Activated CD4-positive, alpha-beta T cell treated with anti-CD3 and anti-CD28 coated beads for 4 hours (primary cell): ENCODE measurements at places on chromosomes 2 and 18.

- no peak for DNase-seq
These were observed 122.4 kb downstream of the NFATC1 start for GRCh38 chr18:79518028-79518682.

DNA sequence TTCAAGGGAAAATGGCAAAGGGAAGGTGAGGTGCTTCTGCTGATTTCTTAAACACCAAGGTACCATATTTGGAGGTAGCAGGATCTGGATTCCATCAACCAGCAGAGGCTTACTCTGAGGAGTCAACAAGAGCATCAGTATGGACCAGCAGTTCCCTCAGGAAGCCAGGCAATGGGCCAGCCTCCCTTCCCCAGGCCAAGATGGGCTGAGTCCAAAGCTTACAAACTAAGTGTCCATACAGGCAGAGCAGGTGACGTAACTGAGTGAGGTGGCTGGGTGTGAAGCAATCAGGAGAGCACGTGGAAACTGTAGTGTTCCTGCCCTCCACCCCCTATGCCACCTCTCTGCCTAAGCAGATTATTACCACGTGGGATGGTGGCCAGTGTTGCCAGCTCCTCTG lies 134.2 kb upstream of the HNRNPA3 start:
- DNase-seq = no peak

- no peak for DNase-seq
These were observed 376.8 kb upstream of the ID2 start for GRCh38 chr2:8304821-8305766.

GRCh38 chr2:172596776-172597175 lies 40.9 kb downstream of the PDK1 start:
- no peak for DNase-seq

GRCh38 chr2:75495862-75496261 lies 64.9 kb downstream of the EVA1A start:
- no peak for DNase-seq

DNA sequence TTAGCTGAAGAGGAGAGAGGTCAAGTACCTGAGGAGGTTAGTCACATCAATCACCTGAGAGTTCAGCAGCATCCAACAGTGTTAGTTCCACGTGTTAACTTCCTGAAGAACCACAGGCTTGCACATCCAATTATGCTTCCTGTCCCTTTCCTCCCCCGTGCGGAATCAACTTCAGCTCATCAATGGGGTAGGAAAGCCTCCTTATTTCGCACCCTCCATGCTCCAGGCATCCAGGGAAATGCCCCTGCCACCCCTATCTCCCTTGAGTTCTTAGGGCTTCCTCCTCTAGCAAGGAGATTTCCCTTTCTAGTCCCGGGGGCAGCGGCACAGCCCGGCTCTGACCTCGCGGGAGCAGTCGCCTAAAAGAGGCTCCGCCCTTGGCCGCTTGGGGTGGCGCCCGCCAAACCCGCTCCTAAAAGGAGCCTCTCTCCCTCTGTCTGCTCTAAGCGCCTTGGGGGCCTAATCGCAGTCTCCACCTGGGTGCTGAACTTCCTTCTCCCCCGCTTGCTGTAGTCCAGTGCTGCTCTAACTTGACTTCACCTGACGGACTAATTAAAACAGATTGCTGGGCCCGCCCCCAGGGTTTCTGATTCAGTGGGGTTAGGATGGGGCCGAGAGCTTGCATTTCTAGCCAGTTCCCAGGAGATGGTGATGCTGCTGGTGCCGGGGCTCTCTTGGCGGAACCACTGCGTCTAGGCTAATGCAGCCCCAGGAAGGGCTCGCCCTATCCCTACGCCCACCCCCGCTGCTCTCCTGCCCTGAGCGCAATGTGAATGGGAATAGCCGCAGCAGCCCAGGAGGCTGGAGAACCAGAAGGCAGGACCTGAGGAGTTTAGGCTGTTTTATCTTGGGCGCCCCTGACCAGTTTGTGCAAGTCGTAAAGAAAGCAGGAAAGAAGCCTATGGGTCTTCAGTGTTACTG lies 3.4 kb upstream of the TET3 start:
- DNase-seq = peak; percentile 31

DNA sequence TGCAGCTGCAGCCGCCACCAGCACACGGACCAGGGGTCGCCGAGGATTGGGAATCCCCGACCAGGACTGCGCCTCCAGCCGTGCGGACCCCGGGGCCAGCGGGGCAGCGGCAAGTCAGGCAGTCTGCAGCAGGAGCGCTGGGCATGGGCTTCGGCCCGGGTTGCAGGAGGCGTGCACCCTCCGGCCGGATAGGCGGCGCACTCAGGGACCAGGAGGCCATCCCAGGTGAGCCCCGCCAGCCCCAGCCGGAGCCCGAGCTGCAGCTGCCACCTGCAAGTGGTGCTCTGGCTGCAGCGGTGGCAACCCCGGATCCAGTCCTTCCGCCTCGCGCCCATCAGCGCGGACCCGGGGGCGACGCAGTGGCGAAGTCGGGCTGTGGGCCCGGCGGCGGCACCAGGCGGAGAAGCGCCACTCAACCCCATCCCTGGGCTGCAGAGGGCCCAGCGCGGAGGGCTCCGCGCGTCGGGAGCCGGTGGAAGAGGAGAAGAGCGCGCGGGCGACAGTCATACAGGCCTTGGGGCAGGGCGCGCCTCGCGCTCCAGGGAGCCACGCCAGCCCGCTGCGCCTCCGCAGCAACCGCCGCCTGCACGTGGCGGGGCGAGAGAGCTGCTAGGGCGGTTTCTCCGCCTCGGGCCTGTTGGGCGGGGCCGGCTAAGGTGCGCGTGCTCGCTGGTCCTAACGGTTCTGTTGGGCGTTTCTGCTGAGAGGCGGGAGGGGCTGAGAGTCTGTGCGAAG lies 73.8 kb downstream of the RPIA start:
- DNase-seq = peak; percentile 41

GRCh38 chr2:46683541-46683940 lies 204.2 kb downstream of the TMEM247 start:
- DNase-seq = no peak

DNA sequence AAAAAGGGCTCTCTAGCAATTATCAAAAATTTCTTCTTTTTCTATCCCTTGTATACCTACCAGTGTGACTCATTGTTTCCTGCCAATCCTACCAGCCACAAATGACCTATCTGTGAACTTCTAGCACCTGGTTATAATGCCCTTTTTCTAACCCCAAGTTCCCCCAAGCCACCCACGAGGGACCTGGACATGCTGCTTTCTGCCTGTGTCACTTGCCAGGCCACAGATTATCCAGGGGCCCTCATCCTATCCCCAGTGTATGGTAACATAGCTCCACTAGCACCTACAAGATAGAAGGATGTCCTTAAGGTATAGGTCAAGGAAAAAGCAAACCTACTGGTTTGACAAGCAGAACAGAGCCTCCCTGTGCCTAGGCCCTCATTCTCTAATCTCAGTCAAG lies 26.8 kb downstream of the AAK1 start:
- DNase-seq = peak; percentile 45

DNA sequence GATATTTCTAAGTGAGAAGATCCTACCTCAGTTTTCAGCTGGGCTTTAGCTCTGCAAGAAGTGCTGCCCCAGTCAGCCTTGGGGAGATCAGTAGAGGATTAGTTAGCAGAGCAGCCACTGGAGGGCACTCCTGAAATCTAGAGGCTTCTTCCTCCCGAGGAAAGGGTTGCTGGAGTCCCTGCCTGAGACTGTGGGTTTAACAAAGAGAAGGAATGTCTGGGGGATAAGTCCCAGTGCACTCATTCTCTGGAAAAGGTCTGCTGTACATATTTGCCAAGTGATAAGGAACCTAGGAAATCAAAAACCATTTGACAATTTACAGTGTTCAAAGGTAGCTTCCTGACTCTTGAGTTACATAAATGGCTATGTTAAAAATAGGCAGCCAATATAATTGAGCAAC lies 207.2 kb downstream of the SLC8A1 start:
- DNase-seq = no peak

- DNase-seq = no peak
These were observed 36.7 kb downstream of the GULP1 start for GRCh38 chr2:188328419-188328818.

DNA sequence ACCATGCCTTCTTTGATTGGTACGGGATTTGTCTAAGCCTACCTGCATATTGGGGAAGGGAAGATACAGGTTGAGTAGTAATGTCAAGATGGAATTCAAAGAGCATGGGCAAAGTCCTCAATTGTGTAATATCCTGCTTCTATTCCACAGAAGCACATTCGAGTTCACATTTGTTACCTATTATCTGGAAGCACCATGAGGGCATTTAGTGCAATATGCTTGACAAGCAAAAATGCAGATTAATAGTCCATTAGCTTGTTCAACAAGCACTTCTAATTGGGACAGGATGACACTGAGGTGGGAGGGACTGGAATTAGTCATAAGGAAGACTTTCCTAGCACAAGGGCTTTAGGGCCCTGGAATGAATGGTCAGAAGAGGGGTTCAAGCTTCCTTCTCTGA lies 40.5 kb downstream of the MYO5B start:
- no peak for DNase-seq

- no peak for DNase-seq
These were observed 175.3 kb downstream of the ZNF385B start for GRCh38 chr2:179686069-179686468.

GRCh38 chr2:223020971-223021675 lies 30.9 kb upstream of the KCNE4 start:
- no peak for DNase-seq

- no peak for DNase-seq
These were observed 205.0 kb downstream of the RAD51AP2 start for GRCh38 chr2:17313261-17313660.

DNA sequence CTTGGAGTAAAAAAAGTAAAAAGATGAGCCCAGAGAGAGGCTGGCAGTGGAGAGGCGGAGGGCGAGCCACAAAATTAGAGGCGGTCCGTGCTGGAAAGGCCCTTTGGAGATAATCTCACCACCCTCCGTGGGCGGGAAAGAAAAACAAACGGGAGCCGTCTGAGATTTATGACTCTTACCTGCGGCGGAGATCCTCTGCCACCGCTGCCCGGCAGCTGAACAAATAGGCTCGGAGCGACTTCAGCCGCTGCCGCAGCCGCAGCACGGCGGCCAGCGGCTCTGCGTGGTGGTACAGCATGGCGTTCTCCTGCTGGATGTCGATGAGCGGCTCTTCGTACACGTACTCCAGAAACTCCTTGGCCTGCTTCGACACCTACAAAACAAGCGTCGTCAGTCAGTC lies 94.6 kb downstream of the PLEKHM3 start:
- DNase-seq = no peak

- no peak for DNase-seq
These were observed 264.3 kb downstream of the NOL4 start for GRCh38 chr18:33960417-33960816.

- DNase-seq = no peak
These were observed 252.5 kb downstream of the XIRP2 start for GRCh38 chr2:167140767-167141166.

- DNase-seq = no peak
These were observed 162.3 kb downstream of the LAMA1 start for GRCh38 chr18:6955304-6955703.

GRCh38 chr2:112693596-112693995 lies 27.2 kb upstream of the NT5DC4 start:
- no peak for DNase-seq

GRCh38 chr2:55771612-55772011 lies 78.0 kb upstream of the PNPT1 start:
- DNase-seq = no peak

GRCh38 chr2:71333619-71334018 lies 2.0 kb downstream of the ZNF638 start:
- DNase-seq = no peak

GRCh38 chr18:13584825-13585224 lies 141.5 kb downstream of the FAM210A start:
- DNase-seq = no peak

- no peak for DNase-seq
These were observed 100.1 kb upstream of the KLF7 start for GRCh38 chr2:207265869-207266268.

DNA sequence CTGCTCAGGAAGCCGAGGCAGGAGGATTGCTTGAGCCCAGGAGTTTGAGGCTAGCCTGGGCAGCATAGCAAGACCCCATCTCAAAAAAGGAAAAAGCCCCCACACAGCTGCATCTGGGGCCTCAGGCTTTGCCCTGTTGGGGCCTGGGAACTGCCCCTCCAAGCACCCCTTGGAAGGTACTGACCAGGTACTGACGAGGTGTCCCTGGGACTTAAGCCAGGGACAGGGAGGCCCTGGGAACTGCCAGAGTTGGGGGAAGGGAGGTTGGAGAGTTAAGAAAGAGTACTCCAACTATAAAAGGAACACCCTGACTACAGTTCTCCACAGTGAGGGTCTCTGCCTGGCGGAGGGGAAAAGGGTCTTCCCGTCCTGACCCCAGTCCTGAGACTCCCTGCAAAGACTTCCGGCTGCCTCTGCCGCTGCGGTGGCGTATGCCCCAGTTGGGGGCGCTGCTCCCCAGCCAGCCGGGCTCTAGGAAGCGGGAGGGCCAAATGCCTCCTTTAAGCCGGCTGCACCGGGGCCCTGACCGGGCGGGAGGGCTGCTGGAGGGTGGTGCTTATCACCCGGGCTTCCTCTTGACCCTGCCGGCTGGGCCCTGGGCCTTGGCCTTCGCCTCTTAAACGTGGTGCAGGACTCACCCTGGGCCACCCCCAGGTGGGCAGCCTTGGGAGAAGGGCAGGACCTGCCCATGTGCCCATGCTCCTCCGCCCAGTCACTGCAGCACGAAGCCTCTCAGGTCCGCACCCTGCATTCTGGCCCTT lies 12.8 kb downstream of the SLC30A3 start:
- no peak for DNase-seq

GRCh38 chr2:11502740-11503292 lies 31.0 kb upstream of the GREB1 start:
- DNase-seq = no peak

GRCh38 chr2:222479859-222480258 lies 55.5 kb downstream of the SGPP2 start:
- no peak for DNase-seq

DNA sequence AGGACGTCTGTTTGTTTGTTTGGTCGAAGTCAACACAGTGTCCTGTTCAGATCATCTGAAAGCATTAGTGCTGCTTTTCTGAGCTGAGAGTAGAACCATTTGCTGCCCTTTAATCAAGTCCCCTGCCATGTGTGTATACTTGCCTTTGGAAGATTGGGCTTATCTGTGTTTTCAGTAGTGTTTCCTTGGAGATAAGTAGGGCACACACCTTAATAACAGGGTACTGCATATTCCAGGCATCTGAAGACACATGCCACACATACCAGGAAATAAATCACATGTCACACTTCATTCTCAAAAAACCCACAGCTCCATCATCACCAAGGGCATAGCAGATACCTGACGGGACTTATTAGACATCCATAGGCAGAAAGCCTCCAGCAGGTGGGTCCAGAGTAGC lies 157.4 kb downstream of the SOX11 start:
- DNase-seq = no peak
